Calu3 (cell line): ENCODE measurements at places on chromosomes 3 and 15.

GRCh38 chr3:35528728-35529127 lies 110.6 kb upstream of the ARPP21 start:
- DNase-seq = peak; percentile 12

- no peak for DNase-seq
Observed at GRCh38 chr15:36603987-36604386, 24.6 kb downstream of the CDIN1 start.

GRCh38 chr3:18223571-18223970 lies 201.6 kb downstream of the SATB1 start:
- no peak for DNase-seq

DNA sequence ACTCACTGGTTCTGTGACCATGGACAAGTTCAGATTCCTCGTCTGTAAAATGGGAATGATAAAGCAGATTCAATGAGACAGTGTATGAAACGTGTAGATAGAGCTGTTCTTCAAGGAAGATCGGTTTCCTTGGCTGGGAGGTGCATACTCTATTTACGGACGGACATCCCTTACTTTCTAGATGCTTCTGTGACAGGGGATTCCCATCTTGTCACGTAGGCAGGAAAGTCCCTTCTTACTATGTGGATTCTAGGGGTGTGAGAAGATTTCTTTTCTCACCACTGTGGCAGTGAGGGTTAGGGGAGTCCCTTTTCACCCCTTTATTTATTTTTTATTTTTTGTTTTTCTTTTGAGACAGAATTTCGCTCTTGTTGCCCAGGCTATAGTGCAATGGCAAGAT lies 180.9 kb upstream of the TBL1XR1 start:
- no peak for DNase-seq

- no peak for DNase-seq
Observed at GRCh38 chr15:98978153-98978552, 29.4 kb downstream of the PGPEP1L start.

DNA sequence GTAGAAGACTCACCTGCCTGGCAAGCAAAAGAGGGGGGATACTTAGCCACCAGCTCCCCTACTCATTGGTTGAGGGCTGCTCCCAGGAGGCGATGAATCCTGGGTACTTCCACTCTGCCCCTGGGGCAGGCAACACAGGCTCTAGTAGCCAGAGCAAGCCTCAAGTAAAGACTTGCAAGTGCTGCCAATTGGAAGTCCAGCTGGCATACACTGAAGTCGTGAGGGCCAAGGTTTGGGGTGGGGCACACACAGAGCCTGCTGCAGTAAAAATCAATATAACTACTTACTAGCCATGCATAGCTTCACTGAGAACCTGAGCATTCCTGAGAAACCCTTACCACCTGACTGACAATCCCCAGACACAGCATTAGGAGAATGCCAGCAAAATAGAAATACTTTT lies 123.0 kb upstream of the EIF1B start:
- DNase-seq = peak; percentile 12

DNA sequence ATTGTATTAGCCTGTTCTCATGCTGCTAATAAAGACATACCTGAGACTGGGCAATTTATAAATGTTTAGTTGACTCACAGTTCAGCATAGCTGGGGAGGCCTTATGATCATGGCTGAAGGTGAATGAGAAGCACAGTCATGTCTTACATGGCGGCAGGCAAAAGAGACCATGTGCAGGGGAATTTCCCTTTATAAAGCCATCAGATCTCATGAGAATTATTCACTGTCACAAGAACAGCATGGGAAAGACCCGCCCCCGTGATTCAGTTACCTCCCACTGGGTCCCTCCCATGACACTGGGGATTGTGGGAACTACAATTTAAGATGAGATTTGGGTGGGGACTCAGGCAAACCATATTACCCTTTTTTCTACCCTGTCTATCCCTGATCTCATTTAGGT lies 51.5 kb upstream of the MYZAP start:
- no peak for DNase-seq

- no peak for DNase-seq
Observed at GRCh38 chr3:45943207-45943846, at the start of gene CXCR6. CXCR6 (plus strand) TSS chr3:45943464; CDS start chr3:45946482, 3,018 bp downstream.

- no peak for DNase-seq
Observed at GRCh38 chr3:127123533-127123932, 69.4 kb upstream of the PRR23E start.

- no peak for DNase-seq
Observed at GRCh38 chr15:33395846-33396245, 85.1 kb downstream of the RYR3 start.
